ENCODE measurements at places on chromosomes 3 and 15.

DNA sequence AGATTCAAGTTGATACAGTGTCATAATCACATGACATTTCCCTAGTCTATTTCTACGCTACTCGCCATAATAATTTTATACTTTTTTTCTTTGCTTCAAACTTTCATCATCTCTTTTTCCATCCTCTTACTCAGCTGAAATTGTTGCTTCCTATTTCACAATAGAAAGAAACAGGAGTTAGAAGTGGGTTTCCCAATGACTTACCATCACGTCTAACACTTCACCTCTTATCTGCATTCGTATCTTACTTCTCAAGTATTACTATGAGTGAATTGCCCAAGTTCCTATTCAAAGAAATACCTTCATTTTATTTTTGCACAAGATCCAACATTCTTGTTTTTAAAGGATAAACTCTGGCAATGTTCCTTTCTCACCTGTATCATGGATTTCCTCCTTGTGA, 1539.9 kb downstream of the SI start:
- DNase-seq = no peak

DNA sequence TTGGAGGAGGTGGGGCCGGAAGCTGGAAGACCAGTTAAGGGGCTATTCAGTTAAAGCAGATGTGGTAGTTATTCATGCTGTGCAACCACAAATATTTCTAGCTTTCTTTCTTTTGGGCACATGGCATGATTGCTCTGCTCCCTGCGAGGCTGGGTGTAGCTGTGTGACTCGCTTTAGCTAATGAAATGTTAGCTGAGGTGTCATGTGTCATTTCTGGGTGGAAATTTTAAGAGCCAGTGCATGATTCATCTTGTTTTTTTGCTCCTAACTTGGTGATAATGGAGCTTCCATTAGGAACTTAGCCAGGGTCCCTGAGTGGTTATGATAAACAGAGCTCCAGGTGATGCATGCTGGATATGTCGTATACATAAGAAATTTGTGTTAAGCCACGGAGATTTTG, 300.6 kb downstream of the SATB1 start:
- no peak for DNase-seq

DNA sequence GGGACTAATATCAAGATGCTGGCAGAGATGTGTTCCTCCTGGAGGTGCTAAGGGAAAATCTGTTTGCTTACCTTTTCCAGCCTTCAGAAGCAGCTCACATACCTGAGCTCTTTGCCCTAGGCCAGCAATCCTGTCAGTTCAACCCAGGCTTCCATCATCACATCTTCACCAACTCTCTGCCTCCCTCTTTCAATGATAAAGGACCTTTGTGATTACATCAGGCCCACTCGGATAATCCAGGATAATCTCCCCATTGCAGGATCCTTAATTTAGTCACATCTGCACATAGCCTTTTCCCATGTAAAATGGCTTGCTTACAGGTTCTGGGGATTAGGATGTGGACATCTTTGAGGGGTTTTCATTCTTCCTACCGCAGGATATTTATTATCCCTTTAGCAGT, 58.3 kb downstream of the NSUN3 start:
- no peak for DNase-seq

GRCh38 chr15:27623149-27623548, 476.0 kb downstream of the OCA2 start:
- DNase-seq = no peak

DNA sequence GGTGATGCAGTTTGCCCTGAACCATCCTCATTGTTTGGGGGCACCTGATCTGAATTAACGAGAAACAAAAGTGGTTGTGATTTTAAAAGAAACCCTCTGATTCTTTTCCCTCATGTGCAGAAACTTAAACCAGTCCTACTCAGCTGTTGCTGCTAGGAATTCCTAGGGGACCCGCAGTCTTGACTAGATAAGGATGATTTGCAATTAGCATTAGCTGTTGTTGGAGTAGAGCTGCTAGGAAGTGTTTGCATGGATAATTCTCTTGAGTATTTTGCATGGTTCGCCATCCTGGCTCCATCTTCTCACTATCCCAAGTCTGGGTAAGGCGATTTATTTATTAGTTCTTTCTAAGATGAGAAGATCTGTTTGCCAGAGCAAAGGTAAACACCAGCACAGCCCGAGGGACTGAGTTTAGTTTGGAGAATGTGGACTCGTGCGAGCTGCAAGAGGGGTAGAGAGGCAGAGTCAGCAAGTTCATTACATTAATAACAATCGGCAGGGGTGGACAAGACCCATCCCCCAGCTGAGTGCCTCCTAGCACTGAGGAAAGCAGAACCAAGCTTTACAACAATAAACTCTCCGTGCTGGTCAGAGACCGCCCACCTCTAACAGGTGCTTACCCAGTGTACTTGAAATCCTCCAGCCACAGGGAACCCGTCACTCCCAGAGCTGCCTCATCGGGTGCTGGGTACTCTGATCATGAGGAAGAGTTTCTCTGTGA, 4.1 kb downstream of the FGD5 start:
- DNase-seq = no peak

Measured in heart left ventricle (tissue), 16 donors.